ENCODE measurements at places on chromosomes 5 and 9.

DNA sequence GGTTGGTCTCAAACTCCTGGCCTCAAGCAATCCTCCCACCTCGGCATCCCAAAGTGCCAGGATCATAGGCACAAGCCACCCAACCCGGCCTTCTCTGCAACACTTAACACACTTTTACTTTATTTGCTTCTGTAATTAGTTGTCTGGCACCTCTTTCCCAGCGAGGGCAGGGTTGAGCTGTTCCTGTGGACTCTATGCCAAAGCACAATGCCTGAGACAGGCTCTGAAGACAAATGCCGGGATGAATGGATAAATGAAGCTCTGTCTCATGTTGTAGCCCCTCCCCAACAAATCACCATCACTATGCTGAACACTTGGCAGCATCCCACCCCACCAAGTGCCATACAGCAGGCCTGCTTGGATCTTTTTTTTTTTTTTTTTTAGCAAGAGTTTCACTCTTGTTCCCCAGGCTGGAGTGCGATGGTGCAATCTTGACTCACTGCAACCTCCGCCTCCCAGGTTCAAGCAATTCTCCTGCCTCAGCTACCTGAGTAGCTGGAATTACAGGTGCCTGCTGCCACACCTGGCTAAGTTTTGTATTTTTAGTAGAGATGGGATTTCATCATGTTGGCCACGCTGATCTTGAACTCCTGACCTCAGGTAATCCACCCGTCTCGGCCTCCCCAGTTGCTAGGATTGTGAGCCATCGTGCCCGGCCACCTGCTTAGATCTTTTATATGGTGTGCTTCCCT is 21.3 kb downstream of the GPX3 start:
- DNase-seq: peak; percentile 70

DNA sequence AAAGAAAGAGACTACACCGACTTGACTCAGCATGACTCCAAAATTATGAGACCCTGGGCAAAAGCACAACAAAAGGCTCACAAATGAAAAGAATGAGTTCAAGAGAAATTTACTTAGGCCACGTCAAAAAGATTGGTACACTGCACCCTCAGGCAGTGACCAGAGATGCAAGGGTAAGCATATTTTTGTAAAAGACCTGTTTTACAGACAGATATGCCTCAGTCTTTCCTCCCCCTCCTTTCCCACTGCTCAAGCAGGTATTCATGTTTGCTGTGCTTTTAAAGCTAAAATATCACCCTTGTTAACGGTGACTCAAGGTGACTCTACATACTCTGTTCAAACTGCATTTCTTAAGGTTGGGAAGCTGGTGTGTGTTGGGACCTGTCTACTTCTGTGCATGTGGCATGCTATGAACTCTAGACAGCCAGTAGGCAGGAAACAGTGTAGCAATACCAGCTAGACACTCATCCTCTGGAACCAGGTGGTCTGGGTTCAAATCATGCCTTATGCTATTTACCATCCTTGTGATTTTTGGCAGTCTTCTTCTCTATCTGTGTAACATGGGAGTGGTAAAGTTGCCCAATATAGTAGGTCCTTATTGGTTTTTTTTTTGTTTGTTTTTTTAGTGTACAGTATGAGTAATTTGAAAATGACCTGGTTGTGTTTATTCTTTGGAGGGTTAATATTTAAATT is 98.7 kb downstream of the TLE4 start:
- DNase-seq: peak; percentile 100

GRCh38 chr5:169243651-169244422 is 57.1 kb downstream of the SLIT3 start:
- DNase-seq: no peak

GRCh38 chr5:117615226-117615625 is 1040.6 kb upstream of the SEMA6A start:
- no peak for DNase-seq

DNA sequence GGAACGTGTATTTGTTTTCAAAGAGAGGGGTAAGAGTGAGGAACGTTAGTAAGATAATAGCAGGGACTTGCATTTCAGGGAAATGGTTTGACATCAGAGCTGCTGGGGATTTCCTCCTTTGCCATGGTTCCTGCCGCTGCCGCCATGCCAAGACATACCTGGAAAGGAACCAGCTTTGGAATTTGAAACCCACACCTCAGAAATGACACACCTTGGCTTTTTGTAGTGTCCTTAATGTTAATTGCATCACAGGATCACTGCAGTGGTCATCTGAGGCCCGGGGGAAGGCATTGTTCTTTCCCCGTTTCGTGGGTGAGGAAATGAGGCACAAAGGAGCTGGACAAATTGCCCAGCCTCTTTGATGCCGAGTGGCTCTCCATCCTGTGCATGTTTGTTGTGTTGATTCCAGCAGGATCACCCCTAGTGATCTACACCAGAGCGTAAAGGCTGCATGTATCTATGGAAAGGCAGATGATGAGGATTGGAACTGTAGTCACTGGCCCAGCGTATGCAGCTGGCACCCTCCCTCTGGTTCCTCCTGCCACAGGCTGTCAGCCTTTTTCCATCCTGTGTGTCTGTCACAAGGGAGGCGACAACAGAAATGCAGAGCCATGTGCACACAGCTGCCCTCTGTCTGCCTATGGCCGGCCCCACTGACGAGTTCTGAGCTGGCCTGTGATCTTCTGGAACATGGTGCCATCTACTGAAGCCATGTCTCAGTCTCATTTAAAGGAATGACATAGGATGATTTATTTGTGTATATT is 37.8 kb downstream of the SLC46A2 start:
- DNase-seq: peak; percentile 43

GRCh38 chr5:160044391-160044804 is 35.5 kb downstream of the TTC1 start:
- DNase-seq: peak; percentile 3

- no peak for DNase-seq
These were observed 223.3 kb downstream of the NDUFS4 start for GRCh38 chr5:53783624-53784228.

- peak; percentile 57 for DNase-seq
These were observed 135.5 kb downstream of the CCDC192 start for GRCh38 chr5:127838661-127839060.

GRCh38 chr5:149405550-149406202 is 26.6 kb upstream of the IL17B start:
- no peak for DNase-seq

DNA sequence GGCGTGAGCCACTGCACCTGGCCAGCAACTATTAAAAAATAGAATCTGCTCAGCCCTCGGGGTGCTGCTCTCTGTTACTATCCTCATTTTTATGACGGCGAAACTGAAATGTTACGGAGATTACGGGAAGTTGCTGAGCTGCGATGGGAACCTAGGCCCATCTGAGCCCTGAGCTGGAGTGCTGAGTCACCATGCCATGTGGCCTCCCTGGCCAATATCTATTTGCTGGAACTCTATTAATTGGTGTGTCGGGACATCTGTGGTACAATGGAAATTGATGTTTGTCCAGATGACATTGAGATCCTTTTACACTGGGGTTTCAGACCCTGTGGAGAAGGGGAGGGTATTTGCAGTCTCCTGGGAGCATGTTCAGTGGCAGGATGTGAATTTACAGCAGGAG is 8.1 kb downstream of the PRDM12 start:
- DNase-seq: no peak

DNA sequence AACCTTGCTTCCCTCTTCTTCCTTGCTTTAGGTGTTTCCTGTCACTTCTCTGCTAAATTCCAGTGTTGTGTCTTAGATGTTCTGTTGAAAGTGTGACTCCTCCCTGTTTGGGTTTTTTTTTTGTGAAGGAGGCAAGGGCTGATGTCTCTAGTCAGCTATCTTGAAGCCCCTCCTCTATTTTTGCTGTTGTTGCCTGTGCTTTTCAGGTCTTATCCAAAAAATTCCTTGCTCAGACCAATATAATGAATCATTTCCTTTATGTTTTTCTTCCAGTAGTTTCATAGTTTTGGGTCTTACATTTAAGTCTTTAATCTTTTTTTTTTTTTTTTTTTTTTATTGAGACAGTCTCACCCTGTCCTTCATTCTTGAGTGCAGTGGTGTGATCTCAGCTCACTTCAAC is 22.3 kb downstream of the RIC1 start:
- no peak for DNase-seq

GRCh38 chr5:136802383-136802782 is 437.0 kb upstream of the TRPC7 start:
- DNase-seq: peak; percentile 51

GRCh38 chr5:432928-433791 is 9.8 kb upstream of the EXOC3 start:
- no peak for DNase-seq

DNA sequence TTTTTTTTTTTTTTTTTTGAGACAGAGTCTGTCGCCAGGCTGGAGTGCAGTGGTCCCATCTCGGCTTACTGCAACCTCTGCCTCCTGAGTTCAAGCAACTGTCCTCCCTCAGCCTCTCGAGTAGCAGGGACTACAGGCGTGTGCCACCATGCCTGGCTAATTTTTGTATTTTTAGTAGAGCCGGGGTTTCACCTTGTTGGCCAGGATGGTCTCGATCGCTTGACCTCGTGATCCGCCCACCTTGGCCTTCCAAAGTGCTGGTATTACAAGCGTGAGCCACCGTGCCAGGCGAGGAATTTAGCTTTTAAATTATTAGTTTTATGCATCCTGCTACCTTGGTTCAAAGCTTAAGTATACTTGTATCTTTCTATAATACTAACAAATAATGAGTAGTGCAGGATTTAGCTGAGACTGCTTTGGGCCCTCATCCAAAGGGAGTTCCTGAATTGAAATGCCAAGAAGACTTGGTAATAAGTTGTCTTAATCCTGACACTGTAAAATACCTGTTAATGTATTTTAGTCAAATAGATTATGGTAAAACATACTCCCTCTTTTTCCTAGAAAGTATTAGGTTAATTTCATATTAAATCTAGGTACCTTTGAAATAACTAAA is 5.0 kb downstream of the CDC42SE2 start:
- DNase-seq: no peak

- DNase-seq: no peak
These were observed 70.2 kb downstream of the EPB41L4A start for GRCh38 chr5:112348915-112349314.

- no peak for DNase-seq
These were observed 157.1 kb downstream of the ATP10B start for GRCh38 chr5:160694896-160695295.

DNA sequence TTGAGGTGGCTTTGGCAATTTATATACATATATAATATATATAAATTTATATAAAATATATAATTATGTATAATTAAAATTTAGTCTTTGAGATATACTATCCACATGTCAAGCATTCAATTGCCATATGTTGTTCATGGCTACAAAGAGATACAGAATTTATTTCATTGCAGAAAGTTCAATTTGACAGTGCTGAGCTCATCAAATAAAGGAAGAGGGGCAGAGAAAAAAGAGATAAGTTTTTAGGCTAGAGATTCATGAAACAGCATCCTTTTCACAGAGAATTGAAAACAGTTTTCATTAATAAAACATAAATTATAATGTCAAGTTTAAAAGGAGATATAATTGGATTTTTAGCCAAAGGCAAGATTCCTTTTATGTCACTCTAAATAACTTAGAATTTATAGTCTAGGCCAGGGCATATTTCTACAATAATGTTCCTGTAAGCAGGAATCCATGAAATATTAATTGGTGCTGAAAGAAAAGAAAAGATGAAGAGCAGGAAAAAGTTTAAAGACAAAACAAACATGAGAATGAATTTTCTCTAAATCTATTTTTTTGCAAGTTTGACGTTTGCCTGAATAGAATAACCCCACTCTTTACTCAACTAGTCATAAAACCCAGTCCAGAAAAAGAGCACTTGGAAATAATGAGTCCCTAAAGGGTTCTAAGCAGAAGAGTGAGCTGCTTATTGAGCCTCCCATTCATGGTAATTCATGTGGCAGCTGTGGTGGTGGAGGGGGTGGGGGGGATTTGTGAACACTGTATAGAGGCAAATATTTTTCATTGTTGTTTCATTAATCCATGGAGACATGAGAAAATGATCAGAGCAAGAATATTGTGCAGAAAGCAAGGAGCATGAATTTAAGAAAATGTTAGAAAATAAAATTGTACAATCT is 1279.5 kb downstream of the CDH12 start:
- no peak for DNase-seq

GRCh38 chr9:138104251-138105122 is 226.9 kb downstream of the CACNA1B start:
- DNase-seq: no peak

GRCh38 chr5:10607666-10608073 is 43.8 kb downstream of the ANKRD33B start:
- DNase-seq: no peak

GRCh38 chr5:141870871-141871270 is 7.3 kb downstream of the PCDH1 start:
- DNase-seq: peak; percentile 72

DNA sequence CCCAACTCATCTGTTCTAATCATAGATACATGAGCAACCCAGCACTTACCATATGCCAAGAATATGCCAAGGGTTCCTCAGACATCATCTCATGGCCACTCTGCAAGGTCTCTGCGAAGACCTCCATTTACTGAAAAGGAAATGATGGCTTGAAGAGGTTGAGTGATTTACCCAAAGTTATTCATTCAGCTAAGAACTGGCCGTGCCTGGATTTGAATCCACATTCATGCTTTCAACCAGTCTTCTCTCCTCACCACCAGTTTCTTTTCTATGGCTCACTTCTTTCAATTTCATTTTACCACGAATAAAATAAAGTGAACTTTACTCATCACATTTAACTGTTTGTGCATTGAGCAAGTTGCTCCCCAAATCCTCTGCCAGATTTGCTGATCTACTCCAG is 27.2 kb upstream of the FOXI1 start:
- DNase-seq: no peak

GRCh38 chr9:30198463-30199309 is 2185.8 kb upstream of the ACO1 start:
- no peak for DNase-seq

DNA sequence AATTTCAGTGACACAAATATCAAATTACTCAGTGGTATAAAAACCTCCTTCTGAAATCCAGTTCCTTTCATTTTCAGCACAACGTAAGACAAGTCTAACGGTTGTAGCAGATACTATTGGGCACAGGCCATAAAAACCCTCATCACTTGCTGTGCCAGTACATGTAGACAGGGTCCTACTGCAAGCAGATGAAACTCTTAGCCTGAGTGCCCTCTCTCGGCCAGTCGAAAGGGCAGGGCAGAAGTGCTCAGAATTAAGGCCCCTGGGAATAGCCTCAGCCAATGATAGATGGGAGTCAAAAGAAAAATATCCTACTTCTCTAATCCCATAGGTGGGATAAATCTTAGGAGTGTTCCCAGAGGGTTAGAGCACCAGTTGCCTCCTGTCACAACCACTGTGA is 168.5 kb upstream of the FER start:
- no peak for DNase-seq

DNA sequence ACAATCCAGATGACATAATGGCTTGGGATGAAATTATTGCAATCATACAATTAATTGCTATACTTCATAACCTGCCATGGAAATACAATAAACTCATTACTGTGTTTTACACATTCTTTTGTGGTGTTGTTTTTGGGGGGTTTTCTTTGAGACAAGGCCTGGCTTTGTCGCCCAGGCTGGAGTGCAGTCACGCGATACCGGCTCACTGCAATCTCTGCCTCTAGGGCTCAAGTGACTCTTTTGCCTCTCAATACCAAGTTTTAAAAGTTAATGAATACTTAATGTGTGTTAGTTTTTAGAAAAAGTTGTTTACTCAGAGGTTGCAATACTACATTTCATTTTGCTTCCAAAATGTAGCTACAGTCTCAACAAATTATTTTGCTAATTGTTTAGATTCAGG is 598.4 kb downstream of the CHSY3 start:
- no peak for DNase-seq

Data from bronchial epithelial cell (primary cell).